ENCODE measurements at places on chromosomes 7 and 10.

DNA sequence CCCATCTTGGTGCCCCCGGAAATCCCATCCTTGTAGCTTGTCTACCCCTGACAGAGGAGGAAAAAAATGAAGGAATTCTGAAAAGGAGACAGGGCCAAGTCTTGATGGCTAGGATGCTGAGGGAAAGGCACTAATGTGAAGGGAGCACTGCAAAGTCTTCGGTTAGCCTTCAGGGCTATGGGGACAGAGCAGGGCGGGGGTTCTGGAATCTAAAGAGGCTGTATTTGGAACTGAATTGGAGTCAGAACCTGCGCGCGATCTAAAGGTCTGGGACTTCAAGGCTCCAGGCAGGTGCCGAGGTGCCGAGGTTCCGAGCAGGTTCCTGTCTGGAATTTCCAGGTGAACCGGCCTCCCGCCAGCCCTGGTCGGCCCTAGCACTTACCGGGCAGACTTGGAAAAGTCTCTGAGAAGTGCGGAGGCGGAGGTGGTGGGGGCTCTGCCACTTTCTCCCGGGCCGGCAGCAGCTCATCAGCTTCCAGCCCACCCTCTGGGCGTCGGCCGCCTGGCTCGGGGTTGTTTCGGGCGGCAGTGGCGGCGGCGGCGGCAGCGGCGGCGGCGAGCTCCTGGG, 781 bp downstream of the GBX1 start:
- DNase-seq = no peak

- DNase-seq = no peak
Measured at GRCh38 chr7:96088579-96088978, 233.3 kb downstream of the SLC25A13 start.

GRCh38 chr10:95698415-95698814, 4.7 kb upstream of the TCTN3 start:
- DNase-seq = no peak

- no peak for DNase-seq
Measured at GRCh38 chr7:5667391-5667790, 114.1 kb downstream of the RNF216 start.

DNA sequence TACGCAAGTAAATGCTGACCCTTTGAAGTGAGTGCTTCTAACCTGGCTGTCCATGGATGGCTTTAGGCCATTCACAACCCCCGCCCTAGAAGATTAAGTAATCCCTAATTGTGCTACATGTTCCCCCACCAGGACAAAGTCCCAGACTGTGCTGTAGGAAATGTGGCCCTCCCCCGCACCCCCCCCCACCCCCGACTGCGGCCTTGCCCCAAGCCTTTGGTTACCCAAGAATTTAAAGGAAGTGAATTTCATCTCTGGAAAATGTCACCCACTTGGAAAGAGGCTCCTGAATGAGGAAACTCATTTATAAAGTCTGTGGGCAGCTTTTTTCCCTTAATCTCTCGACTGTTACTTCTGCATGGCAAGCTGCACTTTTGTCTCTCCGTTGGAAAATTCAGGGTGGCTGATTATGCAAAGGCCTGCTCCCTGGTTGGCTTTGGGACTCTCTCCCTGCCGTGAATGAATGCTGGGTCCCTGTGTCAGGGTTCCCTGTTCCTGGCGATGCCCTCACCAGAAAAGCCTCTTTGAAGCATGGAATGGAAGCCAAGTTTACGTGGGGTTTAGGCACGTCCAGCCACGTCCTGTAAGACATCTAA, 31.4 kb upstream of the AQP1 start:
- DNase-seq = no peak

DNA sequence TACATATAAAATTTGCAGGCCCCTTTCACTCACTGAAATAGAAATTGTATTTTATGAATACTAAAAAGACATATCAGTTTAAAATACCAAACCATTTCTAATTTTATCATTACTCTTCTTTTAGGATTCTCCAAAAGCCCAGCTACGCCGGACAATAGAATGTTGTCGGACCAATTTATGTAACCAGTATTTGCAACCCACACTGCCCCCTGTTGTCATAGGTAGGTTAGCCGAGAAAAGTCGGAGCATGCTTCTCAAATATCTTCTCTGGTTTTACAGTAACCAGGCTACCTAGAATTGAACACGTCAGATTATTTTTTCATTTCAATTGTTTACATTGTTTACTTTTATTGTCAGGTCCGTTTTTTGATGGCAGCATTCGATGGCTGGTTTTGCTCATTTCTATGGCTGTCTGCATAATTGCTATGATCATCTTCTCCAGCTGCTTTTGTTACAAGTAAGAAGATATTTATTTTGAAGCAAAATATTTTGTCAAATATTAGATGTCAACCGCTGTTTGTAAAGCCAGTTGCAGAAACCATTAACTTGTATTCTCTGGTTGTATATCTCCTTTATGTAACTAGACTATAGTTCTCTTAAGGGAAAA, 57.6 kb downstream of the MMRN2 start:
- peak; percentile 59 for DNase-seq

GRCh38 chr7:151871904-151872303, 5.0 kb downstream of the PRKAG2 start:
- DNase-seq = no peak

DNA sequence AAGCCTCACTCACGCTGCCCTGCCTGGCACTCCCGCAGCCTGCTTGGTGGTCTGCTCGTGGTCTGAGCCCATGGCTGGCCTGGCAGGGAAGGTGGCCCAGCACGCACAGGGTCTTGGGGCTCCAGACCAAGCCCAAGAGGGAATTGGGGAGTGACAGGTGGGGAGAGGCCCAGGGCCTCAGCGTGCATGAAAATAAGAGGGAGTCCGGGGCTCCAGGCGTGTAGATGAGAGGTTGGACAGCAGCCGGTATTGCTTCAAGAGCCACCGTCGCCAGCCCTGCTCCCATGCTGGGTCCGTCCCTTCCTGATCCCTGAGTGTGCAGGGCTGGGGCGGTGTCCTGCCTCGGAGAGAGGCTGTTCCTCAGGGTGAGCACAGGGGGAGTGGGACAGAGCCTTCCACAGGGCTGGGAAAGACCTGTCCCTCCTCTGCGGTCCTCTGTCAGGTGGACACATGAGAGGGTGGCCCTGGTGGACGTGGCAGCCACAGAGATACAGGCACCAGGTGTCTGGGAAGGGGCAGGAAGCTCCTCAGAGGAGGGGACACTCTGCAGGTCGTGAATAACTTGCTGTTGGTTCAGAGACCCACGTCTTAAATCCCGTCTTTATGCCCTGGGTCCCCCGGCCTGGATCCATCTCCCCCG, 113.1 kb downstream of the INPP5A start:
- no peak for DNase-seq

DNA sequence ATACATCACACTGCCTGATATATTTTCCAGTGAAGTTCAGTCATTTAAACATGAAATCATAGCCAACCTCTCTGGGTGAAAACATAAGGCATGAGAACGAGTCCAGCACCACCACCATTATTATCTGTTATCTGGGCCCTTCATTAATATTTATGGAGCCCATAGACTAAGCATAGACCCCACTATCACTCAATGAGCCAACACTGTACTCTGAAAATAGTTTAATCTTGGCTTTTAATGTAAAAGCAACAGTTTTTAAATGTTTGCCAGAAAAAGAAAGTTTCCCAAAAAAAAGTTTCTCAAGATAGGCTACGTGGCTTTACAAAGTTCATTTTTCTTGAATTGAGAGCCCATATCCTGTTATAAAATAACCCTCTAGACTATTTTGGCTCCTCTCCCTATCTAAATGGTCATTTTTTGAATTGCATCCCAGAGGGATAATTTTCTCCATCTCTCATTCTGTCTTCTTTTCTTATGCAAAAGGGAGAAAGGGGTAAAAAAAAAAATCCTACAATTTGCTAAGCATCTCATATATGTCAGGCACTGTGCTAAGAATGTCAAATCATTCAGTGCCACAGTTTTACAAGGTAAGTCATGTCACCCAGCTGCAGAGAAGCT, 66.1 kb downstream of the FZD1 start:
- DNase-seq = no peak

GRCh38 chr7:11914645-11915044, 82.6 kb upstream of the THSD7A start:
- DNase-seq = no peak

Data from hippocampal formation (tissue), 2 donors.